GM23338 (cell line): ENCODE measurements at places on chromosomes 11 and 22.

DNA sequence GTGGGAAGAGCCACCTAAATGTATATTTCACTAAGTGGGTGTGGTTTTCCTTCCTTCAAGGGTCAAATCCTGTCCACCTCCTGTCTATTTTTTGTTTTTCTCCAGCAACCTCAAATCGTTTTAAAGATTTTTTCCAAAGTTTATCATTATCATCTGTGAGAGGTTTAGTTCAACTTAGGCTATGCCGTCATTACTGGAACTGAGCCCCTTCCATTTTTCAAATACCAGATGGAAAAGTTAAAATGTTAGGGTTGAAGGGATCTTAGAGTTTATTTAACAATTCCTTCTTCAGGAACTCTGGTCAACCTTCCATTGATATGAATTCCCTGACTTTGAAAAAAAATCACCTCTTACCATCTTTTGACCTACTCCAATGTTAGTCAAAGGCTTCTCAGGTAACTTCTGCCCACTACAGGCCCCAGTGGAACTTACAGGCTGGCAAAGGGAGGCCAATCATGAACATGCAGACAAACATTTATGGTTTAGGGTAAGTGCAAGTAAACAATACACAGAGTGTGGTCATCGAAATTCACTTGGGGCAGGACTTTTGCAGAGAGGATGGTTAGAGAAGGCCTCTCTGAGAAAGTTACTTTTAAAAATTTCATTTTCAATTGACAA lies 45.2 kb downstream of the SYN3 start:
- no peak for DNase-seq

DNA sequence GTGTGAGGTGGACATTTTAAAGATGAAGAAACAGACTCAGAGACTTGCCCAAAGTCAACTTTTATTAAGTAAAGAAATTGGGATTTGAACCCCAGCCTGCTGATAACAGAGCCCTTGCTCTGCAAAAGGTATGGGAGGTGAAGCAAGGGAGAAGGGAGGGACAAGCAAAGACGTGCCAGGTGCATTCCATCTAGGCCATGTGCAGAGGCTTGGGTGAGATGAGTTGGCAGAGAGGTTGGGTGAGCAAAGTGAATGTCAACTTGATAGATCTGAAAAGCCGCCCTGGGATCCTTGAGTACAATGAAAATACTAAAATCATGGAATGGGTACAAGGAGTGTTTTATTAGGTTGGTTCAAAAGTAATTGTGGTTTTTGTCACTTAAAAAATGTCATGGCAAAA lies 341.3 kb downstream of the CADM1 start:
- DNase-seq: no peak

- no peak for DNase-seq
Measured at GRCh38 chr11:98710986-98711385, 309.8 kb upstream of the CNTN5 start.

GRCh38 chr11:114315749-114316368 lies 19.7 kb downstream of the NNMT start:
- peak; percentile 35 for DNase-seq

- peak; percentile 85 for DNase-seq
Measured at GRCh38 chr11:71252770-71253730, 673 bp upstream of the SHANK2 start.

DNA sequence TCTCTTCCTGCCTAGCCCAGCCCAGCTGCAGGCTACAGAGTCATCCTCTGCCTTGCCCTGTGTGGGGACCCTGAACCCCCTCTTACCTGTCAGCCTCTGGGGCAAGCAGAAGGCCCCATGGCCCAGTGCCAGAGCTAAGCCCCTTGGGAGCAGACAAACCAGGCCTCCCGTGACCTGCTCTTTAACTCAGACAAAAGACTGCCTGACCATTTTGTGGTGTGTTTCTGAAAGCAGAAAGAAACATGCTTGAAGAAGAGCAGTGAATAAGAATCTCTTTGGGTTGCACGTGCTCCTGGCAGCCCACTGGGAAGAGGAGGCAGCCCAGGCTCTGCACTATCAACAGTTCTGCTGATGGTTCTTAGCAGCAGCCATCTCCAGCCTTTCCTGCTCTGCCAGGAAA lies 118.6 kb downstream of the GRIK4 start:
- no peak for DNase-seq

GRCh38 chr22:45376009-45376408 lies 37.4 kb downstream of the SMC1B start:
- DNase-seq: no peak

DNA sequence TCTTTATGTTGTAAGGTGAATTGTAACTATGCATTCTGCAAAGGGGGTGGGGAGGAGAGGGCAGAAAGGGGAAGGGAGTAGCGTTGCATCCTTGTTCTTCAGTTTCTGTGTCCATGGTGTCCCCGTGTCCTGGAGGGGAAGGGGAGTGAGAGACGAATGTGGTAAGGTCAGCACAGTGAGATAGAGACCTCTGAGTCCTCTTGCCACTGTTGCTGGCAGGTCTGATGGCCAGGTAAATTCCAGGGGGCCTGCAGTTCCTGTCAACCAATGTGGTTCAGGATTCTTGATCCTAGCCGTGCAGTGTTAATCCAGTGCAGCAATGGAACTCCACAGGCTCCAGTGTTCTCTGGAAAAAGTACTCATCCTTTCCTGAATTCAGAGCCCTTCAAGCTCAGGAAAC lies 14.6 kb upstream of the ADSL start:
- DNase-seq: no peak

DNA sequence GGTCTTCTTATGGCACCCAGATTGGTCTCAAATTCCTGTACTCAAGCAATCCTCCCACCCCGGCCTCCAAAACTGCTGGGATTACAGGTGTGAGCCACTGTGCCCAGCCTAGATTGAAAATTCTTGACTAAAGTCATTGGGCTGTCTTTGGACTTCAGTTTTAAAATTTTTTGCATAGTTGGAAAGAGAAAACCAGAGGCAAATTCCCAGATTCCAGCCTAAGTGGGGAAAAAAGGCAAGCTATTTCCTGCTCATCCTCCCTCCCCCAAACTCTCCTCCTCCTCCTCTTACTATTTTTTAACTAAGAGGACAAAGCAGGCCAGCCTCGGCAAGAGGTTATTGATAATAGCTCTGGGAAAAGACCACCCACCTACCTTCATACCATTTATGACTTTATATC lies 78.6 kb upstream of the CLMP start:
- DNase-seq: no peak

DNA sequence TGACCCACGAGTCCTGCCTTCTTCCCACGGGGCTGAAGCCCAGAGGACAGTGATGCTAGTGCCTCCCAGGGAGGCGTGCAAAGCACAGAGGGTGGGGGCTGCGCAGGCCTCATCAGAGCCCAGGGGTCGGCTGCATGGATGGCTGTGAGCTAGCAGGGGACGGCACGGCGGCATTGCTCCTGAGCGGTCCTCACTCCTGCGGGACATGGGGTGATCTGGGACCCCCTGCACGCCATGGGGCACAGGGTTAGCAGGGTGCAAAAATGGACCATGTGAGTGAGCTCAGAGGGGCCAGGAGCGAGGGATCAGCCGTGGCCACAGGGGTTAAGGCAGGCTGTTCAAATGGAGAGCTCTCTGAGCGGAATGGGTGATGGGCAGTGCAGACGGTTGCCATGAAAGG lies 138.3 kb downstream of the SNX19 start:
- DNase-seq: no peak

- DNase-seq: no peak
Measured at GRCh38 chr11:13596611-13597326, 71.7 kb upstream of the FAR1 start.

DNA sequence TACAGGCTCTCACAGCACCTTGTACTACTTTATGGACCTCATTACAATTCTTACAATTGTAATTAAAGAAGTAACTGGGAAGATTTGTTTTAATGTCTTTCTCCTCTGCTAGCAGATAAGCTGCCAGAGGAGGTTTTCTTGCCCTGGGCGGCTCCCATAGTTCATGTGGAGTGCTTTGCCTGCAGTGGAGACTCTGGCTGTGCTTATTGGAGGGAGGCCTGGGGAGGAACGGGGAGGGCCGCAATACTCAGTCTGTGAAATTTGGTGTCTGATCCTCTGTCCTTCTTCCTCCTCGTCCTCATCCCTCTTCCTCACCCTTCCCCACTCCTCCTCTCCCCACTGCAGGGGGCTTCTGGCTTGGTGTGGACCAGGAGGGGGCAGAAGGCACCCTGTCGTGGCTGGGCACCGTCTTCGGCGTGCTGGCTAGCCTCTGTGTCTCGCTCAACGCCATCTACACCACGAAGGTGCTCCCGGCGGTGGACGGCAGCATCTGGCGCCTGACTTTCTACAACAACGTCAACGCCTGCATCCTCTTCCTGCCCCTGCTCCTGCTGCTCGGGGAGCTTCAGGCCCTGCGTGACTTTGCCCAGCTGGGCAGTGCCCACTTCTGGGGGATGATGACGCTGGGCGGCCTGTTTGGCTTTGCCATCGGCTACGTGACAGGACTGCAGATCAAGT lies 5.6 kb downstream of the SLC35C1 start:
- DNase-seq: no peak

DNA sequence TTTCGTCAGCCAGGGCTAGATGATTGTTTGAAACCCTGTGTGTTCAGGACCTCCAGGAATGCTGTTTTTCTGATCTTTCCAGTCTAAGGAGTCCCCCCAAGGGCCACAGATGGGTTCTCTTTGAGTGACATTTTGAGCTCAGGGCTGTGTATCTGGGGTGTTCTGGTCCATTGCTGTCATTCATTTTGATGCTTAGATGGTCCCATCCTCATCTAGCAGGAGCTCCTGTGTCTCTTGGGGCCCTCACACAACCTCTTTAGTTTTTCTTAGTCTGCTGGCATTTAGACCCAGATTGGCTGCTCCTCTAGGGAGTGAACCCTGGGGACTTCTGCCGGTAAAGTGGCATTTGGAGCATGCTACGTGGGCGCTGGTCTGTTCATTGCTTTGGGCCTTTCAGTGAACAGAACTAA lies 39.1 kb downstream of the MED15 start:
- no peak for DNase-seq

- DNase-seq: peak; percentile 57
Measured at GRCh38 chr11:73795925-73796632, 8.4 kb downstream of the MRPL48 start.

- DNase-seq: no peak
Measured at GRCh38 chr11:36339888-36340287, 43.8 kb downstream of the PRR5L start.

GRCh38 chr11:96222102-96222501 lies 120.9 kb downstream of the MAML2 start:
- no peak for DNase-seq

DNA sequence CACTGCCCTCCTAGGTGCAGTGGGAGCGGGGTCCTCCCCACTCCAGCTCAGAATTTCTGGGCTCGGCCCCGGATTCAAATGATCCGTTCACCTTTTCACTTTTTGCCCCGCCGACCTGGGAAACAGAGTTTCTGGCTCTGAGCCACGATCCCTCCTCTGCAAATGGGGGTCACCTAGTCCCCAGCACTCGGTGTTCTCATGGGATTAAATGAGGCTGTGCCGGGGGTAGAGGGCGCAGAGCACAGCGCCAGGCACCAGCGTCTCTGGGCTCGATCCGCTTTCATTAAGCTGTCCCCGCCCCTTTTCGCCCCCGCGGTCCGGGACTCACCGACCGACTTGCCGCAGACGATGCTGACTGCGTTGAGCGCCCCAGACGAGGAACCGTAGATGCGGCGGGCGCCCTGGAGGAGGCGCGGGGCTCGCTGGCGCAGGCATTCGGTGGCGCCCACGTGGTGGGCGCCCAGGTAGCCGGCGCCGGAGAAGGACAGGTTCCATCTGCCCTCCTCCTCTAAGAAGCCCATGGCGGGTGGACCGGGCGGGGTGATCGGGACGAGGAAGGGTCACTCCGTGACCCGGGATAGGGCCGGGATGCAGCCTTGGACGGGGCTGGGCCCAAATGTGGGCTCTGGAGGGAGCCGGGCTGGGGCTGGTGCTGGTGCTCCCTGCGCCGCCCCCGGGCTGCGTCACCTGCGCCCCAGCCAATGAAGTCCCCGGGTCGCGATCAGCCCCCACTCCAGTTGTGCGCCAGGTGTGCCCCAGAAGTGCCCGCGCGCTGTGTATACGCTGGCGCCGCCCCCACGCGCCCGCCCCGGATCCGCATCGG lies at the start of gene PNPLA5:
PNPLA5 (minus strand) TSS at position 654 of the 823 bp plus-strand sequence; CDS start at position 521, 133 bp downstream.
- peak; percentile 90 for DNase-seq

DNA sequence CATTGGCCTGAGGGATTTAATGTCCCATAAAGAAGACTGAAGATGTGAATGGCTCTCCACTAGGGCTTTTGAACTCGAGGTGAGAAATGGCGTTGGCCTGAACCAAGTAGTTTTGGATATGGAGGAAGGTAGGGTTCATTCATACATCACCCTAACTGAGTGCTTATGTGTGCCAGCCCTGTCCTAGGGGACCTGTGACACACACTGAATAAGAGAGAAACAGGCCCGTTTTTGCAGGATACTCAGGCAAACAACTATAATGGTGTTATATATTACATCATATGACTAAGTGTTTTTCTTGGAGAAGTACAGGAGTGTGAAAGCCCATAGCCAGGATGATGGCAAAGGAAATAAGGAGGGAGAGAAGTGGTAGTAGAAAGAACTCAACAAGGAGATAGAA lies 368.1 kb downstream of the TMEM135 start:
- DNase-seq: no peak

GRCh38 chr11:69870766-69871165 lies 51.5 kb upstream of the FGF3 start:
- no peak for DNase-seq

DNA sequence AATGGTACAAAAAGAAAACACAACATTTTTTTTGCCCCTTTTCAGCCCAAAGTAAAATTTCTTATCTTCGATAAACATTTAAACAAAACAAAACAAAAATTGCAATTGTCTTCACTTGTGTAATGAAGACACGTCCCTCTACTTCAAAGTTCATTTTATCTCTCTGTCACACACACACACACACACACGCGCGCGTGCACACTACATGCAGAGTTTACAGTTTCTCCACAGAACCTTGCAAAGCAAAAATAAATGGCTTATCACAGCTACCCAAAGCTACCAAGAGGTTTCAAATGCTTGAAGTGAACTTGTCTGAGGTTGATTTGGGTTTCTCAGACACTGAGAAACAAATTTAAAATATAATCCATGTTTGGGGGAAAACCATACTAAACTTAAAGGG lies 72.3 kb downstream of the ETS1 start:
- DNase-seq: no peak

GRCh38 chr11:88402192-88402715 lies 64.7 kb upstream of the CTSC start:
- no peak for DNase-seq

- no peak for DNase-seq
Measured at GRCh38 chr11:35583126-35583525, 35.1 kb upstream of the FJX1 start.

- no peak for DNase-seq
Measured at GRCh38 chr11:94845622-94846021, 77.5 kb downstream of the AMOTL1 start.

GRCh38 chr11:33471541-33471940 lies 214.4 kb downstream of the HIPK3 start:
- DNase-seq: no peak

DNA sequence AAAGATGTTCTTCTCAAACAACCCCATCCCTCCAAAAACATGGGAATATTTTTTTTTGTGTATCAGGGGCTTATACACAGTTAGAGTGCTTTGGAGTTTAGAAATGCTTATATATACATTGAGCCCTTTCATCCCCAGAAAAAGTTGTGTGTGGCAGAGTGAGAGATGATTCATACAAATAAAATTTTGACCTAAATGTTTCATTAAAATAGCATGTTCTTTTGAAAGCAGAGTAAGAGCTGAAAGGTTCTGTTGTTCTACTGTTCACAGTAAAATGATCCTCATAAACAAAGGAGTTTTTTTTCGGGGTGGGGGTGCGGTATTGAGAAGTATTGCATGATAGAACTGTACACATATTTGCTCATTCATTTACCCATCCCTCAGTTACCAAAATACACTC lies 512.4 kb downstream of the DLG2 start:
- DNase-seq: no peak
